Occipital lobe (tissue), 3 donors: ENCODE measurements at places on chromosomes 3 and 15.

GRCh38 chr3:115549071-115549470 lies 74.2 kb upstream of the GAP43 start:
- no peak for DNase-seq

GRCh38 chr3:156160647-156161046 lies 40.3 kb downstream of the KCNAB1 start:
- no peak for DNase-seq

DNA sequence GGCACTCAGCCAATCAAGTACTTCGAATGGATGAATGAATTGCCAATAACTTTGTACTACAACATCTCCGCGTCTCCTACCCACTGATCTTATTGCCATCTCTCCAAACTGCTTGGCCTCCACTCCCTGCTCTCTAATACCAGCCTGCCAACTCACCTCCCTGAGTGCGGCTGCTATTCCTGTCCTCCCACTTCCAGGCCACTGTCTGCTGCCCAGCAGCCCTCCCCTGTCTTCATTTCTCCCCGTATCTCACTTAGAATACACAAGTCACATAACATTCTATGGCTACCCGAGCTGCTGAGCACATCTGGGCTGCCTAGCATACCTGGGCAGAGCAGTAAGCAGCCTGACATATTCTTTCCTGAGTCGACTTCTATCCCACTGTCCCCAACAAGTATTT lies 149.9 kb upstream of the LRTM1 start:
- DNase-seq = no peak

DNA sequence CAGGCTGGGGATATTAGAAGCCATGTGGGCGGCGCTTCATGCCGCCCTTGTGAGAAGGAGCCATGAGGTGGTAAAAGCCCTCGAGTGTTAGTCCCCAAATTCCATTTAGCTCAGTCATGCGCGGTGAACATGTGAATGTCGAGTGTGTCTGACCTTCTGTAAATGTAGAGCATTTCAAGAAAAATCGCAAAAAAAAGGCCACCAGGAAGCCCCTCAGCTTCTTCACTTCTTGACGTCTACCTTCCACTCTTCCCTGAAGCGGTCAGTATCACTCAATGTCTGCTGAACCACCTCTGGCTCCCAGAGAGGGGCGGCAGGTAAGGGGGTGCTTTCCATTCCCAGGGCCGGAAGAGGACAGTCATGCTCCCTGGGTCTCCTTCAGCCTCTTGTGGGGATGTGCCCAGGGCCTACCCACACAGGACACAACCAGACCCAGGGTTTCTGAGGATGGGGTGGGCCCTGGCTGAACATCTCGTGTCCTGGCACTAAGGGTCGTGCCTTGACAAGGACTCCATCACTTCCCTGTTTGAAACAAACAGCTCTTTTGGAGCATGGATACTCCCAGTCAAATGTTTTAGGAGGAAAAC lies 274.9 kb downstream of the FAM43A start:
- no peak for DNase-seq

GRCh38 chr3:156120528-156121251 lies at the start of gene KCNAB1:
Gene KCNAB1, plus strand, starts transcription at chr3:156120578.
- DNase-seq = no peak

- no peak for DNase-seq
These were observed 317.1 kb downstream of the MEX3B start for GRCh38 chr15:81728726-81729125.

DNA sequence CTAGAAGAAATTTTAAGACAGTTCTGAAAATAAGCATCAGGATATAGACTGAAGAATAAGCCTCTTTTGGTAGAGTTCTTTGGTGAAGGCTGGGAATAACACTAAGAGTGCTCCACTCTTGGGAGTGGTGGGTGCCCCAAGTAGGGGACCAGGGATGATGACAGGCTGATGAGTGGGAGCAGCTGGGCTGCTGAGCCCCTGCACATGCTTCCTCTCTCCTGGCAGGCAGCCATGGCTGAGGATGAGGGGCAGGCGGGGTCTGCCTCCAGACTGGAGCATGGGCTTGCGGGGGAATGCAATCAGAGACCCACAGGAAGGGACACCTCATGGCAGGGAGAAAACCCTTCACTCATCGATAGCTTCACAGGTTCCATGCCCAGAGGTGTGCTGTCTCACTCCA lies 72.6 kb upstream of the RORA start:
- DNase-seq = no peak

DNA sequence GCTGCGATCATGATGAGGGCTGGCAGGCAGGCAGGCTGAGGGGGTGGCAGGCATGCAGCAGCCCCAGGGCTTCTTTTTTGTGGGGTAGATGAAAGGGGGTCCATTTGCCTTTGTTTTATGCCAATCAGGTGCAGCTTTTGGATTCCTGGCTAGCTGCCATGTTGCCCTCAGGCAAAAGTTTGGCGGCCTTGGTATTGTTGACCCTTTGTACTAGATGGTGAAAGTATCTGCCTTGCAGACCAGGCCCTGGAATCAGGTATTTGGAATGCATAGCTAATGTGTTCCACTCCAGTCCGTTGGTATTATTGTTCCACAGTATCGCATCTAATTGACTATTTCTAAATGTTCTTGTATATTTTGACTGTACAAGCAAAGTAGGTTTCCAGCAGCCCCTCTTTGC lies 35.0 kb downstream of the EEFSEC start:
- no peak for DNase-seq

- no peak for DNase-seq
These were observed 883.6 kb upstream of the NR2F2 start for GRCh38 chr15:95446854-95447253.

DNA sequence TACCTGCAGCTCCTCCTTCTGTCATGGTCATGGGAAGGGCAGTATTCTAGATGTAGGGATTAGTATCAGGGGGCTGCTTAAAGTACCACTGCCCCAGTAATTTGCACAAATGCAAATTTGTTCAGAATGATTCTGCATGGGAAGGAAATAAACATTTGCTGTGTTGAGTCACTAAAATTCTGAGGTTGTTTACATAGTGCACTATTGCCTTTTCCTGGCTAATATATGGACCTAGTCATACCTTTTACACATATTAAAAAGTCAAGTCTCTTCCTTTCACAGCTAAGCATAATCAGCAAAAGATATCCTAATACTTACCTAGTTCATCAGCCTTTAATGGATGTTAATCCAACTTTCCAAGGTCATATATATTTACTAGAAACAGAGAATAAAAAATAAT lies 746.4 kb upstream of the NR2F2 start:
- no peak for DNase-seq

DNA sequence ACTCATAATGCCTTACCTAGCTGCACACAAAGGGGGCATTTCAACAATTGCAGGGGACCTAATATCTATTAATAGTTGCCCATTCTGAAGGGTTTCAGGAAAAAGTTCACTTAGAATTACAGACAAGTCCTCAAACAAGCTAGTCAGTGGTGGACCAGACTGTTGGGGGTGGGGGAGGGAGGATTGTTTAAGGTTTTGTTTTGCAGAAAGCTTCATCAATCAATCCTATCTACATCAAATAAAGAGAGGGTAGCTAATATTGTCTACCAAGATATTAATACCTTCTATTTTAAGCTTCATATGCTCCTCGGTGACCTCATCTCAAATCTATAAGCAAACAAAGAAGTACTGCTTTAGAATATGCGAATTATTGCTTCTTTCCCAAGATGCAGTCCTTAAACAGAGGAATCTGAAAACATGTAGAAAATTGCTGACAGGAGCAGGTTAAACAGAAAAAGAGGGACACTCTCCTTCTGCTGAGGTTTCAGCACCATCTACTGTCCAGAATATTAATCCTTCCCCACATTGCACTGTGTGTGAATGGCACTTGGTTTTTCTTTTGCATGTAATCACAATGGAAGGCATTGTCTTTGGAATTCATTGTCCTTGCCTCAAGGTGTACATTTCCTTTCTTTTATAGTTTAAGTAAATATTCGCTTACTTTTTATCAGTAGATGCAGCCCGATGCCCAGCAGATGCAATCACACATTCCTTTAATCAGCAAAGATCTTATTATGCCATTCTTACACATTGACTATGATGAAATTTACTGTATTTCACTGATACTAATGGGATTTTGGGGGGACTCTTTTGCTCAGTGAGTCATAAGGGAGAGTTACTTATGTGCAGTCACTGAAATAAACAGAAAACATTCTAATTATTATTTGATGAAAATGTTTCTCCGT lies 94.7 kb downstream of the IL5RA start:
- DNase-seq = peak; percentile 3

GRCh38 chr3:53772562-53772961 lies 73.7 kb downstream of the CHDH start:
- DNase-seq = no peak

GRCh38 chr3:188775412-188775811 lies 396.4 kb upstream of the TPRG1 start:
- DNase-seq = no peak
